ENCODE measurements at places on chromosomes 7 and 10. TPM values are rescaled to one million over a fixed set of nuclear protein-coding genes. Genes with fewer than 3 reads are reported as not detected.
A peak's percentile ranks its signal among the peaks of the same experiment; 100 is the strongest.

DNA sequence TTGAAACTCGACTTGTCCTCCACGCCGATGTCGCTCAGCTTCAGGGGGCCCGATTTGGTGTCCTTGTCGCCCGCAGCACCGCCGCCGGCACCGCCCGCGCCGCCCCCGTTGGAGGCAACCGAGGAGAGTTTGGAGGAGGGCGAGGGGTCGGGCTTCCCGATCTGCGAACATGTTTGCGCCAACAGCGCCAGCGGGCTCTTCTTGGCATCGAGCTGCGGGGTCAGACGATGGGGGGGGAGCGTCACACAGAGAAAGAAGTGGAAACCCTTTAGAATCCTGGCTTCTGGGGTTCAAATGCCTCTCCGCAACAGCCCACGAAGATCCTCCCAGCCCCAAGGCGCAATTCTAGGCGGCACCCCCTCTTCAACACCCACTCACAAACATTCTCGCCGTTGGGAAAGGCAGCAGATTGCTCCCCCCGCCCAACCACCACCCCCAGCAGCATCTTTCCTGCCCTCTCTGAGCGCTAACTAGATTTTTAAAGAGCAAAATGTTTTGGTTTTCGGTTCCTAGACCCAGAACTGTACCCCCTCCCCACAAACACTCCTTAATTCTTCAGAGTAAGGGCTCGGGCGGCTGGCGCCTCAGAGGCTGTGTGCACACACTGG is 1.3 kb downstream of the ZNF503 start:
- peak overlapping the region; percentile 89 for H3K27ac ChIP-seq
- H3K4me1 ChIP-seq = peaks cover 20% of the 10 kb centered on the region
- DNase-seq = peak; percentile 42
- H3K36me3 ChIP-seq = peaks cover 14% of the 10 kb centered on the region
- peak overlapping the region; percentile 63 for H3K4me3 ChIP-seq

GRCh38 chr7:26166684-26167266 is 14.8 kb downstream of the NFE2L3 start:
- H3K27ac ChIP-seq = no peak overlapping the region
- no peak overlapping the region for H3K4me3 ChIP-seq
- H3K27me3 ChIP-seq = no peaks in the 10 kb centered on the region
- H3K36me3 ChIP-seq = no peaks in the 10 kb centered on the region
- H3K4me1 ChIP-seq = no peaks in the 10 kb centered on the region

The PCGF6 gene
- total RNA-seq = 10.8 TPM

DNA sequence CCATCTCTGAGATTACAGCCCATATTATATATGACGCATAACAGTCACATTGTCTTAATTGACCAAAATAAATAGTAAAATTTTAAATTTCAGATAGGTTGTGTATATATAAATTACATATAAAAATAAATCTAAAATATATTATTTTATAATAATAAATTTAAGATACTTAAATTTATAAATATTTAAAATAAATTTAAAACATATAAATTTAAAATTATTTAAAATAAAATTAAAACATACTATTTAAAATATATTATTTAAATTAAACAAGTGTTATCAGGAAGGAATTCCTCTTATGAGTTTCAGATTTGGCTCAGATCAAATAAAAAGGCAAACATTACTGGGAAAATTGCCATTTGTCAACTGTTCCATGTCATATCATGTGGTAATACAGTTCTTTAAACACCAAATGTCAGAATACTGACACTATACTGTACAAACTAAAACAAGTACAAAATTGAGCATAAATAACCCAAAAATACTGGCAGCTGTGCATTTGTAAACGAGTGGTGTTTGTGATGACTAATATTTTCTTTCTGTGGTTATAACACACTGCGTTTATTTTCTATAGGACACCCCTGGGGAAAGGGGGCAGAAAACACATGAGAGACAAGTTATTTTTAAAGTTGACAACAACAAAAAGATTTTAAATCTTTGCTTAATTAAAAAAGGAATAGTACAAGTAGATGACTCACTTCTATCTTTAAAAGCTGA is 71.3 kb upstream of the DGKB start:
- no peak overlapping the region for H3K27ac ChIP-seq
- no peak overlapping the region for H3K4me3 ChIP-seq
- DNase-seq = no peak
- no peaks in the 10 kb centered on the region for H3K4me1 ChIP-seq
- H3K36me3 ChIP-seq = no peaks in the 10 kb centered on the region

DNA sequence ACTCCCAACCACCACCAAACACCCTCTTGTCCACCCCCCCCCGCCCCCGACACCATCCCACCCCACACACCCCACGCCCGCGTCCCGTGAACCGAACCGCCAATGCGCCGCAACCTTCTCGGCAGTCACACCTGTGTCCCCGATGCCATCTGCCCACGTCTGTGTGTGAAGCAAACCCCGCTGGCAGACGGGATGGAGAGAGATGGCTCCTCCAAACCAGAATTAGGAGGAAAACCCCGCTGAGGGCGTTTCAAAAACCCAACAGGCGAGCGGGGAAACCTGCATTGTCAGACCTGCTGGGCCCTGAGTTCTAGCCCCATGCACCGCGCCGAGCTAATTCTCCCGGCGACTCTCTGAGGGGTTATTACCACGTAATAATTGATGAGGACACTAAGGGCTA is 28.6 kb upstream of the KCNK18 start:
- no peaks in the 10 kb centered on the region for H3K36me3 ChIP-seq

DNA sequence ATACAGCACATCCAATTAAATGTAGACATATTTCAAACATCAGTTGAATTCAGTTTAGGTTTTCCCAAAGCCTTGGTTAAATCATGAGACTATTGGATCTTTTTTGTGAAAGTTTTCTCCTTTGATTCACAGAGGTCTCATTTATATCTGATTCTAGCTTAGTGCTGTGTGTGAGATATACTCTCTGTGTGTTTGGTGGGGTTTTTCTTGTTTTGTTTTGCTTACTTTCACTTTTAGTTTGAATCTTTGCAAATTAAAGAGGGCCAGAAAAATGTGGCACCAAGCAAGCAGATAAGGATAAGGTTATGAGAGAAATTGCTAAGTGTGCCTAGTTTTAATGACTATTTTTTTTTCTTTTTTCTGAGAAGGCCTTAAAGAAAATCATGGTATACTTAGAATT is 12.6 kb upstream of the OR6B1 start:
- H3K4me3 ChIP-seq = no peak overlapping the region
- no peaks in the 10 kb centered on the region for H3K36me3 ChIP-seq
- no peaks in the 10 kb centered on the region for H3K27me3 ChIP-seq
- no peak overlapping the region for H3K27ac ChIP-seq
